Skeletal muscle cell (primary cell): ENCODE measurements at places on chromosomes 12 and 14.
A peak's percentile ranks its signal among the peaks of the same experiment; 100 is the strongest.

- no peak for DNase-seq
Measured at GRCh38 chr12:111227476-111228420, 141.1 kb downstream of the PHETA1 start.

DNA sequence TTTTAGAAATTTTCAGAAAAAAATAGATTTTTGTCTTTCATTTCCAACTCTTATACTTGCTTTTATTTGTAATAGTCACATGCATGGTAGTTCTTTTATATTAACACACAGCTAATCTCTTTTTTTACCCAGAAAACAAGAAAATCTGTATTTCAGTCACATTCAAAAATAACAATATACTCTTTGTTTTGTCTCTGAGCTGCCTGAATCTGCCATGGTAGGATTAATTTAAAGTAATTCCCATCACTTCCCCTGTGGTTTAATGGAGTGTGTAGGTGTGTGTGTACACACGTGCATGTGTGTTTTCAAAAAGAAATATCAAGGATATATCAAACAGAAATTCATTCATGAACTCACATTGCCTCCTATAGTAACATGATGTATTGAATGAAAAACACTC, 42.6 kb downstream of the PDZRN4 start:
- no peak for DNase-seq

- DNase-seq, result peak; percentile 31
Measured at GRCh38 chr12:113874999-113875561, 91.0 kb downstream of the RBM19 start.

- no peak for DNase-seq
Measured at GRCh38 chr12:92473564-92473963, 229.2 kb upstream of the PLEKHG7 start.

DNA sequence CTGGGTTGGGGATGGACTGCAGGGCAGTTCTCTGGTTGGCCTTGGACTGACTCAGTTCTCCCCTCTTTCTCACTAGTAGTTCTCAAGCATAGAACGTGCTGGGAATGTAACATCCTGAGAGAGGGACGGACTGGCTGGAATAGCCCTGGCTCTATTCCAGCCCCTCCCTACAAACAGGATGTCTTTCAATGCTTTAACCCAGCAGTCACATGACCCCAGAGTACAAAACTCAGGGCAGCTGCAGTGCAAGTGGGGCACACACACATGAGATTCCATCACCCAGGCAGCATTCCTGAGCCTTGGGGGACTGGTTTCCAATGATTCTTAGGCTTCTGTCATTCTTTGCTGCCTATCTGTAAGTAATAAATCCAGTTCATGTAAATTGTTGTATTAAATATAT, 1.6 kb upstream of the ACOT6 start:
- DNase-seq, result no peak

GRCh38 chr12:9347328-9348127, 139.3 kb upstream of the PZP start:
- peak; percentile 13 for DNase-seq

DNA sequence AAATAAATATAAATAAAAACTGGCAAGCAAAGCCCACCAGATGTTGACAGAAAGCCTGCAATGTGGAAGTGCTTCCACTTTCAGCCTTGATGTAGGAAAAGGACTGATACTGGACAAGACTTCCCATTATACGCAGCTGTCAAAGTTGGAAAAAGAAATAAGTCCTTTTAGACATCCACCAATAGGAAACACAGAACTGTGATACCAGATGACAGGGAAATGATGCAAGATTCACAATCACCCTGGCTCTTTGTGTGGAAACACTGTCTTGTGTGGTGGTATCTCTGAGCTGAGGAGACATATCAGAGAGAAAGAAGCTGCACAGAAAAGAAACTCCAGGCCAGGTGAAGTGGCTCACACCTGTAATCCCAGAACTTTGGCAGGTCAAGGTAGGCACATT, 13.8 kb upstream of the METAP2 start:
- DNase-seq, result no peak

GRCh38 chr12:87930033-87930432, 99.2 kb downstream of the C12orf50 start:
- peak; percentile 65 for DNase-seq

GRCh38 chr14:62234849-62235248, 472.6 kb downstream of the SNAPC1 start:
- DNase-seq, result no peak

DNA sequence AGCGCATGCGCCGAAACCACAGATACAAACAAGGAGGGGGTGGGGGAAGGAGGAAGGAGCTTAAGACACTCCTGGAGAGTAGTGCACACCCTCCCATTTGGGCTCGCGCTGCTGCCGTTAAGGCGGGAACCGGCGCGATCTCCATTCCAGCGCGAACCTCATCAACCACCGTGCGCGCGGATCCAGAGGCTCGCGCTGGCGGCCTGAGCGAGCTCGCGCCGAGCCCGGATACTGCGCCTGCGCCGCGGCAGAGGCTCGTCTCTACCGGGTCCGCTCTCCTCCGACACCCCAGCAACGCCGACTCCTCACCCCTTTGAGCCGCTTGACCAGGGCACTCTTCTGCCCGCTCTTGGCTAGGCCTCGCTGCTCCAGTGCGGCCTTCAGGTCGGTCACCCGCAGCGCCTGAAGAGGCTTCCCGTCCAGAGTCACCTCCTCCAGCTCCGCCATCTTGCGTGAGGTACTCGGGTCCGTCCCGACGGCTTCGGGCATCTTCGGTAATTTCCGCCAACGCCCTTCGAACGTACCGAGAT, at the start of gene ACIN1:
ACIN1 (minus strand) TSS at position 471 of the 530 bp plus-strand sequence; CDS start at position 447, 24 bp downstream.
- DNase-seq, result no peak

DNA sequence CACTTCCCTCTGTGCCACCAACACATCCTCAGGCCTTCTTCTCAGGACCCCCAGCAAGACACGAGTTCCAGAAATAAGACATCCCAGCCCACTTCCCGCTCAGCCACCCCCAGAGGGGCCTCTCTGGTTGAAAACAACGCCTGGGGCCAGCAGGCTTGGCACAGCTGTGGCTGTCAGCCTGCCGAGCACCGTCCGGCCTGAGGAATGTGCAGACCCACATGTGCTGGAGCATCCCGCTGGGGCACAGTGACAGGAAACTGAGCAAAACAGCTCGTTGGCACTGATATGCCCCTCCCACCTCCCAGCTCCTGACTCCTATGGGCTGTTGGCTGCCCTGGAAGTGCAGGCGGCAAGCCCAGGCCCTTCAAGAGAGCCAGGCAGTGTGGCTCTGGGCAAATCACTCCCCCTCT, 1.4 kb downstream of the SYNE3 start:
- DNase-seq, result no peak

- peak; percentile 40 for DNase-seq
Measured at GRCh38 chr14:99215277-99215676, 56.7 kb downstream of the BCL11B start.

DNA sequence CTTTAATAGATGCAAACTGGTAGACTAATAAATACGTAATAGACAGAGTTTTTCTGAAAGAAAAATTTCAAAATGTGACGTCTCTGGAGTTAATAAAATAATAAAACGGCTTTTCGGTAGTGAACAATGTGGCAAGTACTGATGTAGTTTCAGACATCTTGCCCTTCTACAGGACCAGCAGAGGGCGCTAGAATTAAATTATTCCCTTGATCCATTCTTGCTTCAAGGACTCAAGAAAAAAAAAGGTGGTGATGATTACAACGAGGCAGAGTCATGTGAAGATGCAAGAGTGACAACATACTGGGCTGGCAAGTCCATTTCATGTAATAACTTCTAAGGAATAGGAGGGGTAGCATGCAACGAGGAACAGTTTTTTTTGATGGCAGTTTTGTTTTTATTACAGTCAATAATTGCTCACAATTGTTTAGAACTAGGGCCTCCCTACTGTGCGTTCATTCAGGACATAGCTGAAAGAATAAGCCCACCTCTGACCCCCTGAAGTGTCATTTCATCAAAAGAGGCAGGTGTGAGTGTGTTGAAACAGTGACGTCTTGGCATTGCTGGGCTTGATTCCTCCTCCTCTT, 101.0 kb upstream of the GZMB start:
- peak; percentile 35 for DNase-seq

DNA sequence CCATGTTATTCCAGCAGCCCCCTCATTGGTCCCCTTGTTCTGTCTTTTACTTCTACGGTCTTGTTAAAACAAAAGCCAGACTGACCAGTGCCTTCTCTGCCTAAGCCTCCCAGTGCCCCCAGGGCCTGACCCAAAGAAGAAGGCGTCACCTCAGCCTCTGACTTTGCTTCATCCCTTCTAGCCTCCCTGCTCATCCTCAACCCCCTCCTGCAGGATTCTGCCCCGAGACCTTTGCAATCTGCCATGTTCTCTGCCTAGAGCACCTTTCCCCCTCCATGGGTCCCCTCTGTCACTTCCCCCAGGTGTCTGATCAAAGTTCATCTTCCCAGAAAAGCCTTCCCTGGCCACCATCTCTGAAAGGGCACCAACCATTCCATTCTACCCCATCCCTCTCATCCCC, 7.9 kb upstream of the RBM19 start:
- DNase-seq, result no peak

GRCh38 chr12:96314723-96315122, 85.5 kb downstream of the CDK17 start:
- no peak for DNase-seq

GRCh38 chr14:52351233-52352060, 37.3 kb downstream of the PTGER2 start:
- peak; percentile 92 for DNase-seq

DNA sequence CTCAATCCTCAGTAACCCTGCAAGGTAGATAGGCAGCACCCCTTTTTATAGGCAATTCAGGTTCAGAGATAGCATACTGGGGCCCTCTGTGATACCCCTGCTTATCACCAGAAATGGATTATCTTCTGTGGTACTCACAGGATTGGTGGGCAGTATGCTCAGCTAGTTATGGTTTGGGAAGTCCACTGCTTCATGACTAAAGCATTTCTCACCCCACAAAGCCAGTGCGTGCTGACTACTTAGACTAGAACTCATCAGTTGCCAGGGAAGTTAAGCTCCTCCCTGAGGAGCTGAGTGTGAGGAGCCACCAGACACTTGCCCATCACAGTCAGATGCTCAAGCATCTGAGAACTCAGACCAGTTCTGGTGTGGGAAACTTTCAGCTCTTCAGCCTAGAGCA, 76.3 kb downstream of the SCAF11 start:
- peak; percentile 67 for DNase-seq

DNA sequence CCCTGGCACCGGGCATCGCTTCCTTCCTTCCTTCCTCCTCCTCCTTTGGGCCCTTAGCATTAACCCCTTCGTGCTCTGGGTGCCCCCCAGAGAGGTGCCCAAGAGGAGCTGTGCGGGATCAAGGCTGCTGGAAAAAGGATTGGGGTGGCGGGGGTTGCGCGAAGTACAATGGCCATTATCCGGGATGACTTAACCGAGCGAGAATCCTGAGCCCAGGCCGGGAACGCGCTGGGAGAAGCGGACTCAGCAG, 2.8 kb downstream of the DHH start:
- DNase-seq, result no peak

GRCh38 chr12:47855502-47855901, 35.8 kb upstream of the HDAC7 start:
- no peak for DNase-seq

GRCh38 chr14:78259831-78260230, 89.7 kb downstream of the NRXN3 start:
- no peak for DNase-seq

DNA sequence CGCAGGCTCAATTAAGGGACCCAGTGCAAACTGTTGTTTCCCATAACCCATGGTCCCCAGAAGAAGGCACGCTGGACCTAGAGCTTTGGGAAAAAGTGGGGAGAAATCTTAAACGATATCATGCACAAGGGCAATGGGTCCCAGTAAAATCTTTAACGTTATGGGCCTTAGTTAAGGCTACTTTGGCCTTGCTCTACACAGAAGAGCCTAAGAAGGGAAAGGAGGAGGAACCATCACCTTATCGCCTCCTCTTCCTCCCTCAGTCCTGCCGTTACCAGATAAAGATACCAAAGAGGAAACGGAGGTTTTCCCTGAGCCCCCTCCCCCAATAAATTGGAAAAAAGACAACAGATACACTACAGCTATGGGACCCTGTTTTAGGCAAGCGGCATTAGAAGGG, 116.9 kb downstream of the PPHLN1 start:
- no peak for DNase-seq

DNA sequence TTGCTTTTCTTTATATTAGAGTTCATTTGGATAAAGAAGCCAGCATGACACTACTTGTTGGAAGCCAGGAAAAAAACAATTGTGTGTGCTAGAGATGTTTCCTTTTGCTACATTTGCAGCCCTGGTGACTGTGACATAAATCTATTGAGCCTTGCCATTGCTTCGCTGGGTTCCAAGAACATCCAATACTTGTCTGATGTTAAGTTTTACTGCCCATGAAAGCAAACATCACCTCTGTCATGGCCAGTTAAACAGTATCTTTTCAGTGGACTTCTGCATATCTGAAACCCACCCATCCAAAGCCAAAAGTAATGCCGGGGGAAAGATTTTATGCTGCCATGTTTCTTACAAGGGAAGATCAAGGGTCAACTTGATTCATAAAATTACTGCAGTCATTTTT, 184.0 kb downstream of the MSRB3 start:
- DNase-seq, result no peak

DNA sequence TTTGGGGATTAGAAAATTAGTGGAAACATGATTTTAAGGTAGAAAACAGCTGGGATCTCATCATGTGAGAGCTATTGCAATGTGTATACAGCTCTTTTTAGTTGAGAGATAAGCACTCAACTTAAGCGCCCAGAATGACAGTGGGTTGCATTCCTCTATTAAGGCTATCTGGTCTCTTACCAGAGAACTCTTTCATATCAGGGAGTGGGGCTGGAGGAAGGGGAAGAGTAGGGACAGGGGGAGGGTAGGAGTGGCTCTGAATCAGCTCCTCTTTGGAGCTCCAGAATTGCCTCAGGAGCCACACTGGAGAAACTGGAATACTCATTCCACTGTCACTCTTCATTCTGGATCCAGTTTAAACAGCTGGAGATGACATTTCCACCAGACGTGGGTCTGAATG, 9.2 kb upstream of the PLEKHG3 start:
- no peak for DNase-seq

DNA sequence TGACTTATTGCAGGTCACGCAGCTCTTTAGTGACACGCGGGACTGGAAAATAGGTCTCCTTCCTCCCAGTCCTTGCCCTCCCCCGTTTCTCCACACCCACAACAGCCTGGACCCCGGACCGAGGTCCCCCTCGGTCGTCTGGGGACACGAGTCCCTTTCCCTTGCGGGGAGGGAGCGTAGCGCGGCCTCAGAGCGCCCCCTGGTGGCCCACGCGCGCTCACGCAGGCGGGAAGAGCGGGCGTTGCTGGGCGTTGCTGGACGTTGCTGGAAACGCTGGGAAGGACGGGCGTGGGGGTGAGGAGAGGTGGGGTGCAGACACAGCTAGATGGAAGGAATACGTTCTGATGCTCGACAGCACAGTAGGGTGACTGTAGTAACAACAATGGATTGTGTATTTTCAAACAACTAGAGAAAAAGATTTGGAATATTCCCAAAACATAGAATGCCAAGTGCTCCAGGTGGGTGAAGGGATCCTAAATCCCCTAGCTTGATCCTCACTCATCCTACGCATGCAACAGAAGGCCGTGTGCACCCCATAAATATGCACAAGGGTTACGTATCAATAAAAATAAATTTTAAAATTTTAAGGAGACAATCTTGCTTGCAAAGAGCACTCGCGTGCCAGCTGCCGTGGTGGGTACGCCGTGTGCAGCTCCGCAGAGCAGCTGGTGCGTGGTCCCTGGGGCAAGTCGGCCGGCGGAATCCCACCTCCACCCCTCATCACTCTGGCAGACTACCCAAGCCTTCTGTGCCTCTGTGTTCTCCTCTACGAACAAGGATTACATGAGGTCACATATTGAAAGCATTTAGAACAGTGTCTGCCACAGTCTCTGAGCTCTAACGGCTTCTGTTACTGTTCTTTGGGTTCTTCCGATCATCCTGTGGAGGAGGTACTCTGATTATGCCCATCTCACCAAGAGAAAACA, 87.4 kb downstream of the B4GALNT3 start:
- no peak for DNase-seq
